Fibroblast of pulmonary artery (primary cell): ENCODE measurements at places on chromosomes 7 and 10.

DNA sequence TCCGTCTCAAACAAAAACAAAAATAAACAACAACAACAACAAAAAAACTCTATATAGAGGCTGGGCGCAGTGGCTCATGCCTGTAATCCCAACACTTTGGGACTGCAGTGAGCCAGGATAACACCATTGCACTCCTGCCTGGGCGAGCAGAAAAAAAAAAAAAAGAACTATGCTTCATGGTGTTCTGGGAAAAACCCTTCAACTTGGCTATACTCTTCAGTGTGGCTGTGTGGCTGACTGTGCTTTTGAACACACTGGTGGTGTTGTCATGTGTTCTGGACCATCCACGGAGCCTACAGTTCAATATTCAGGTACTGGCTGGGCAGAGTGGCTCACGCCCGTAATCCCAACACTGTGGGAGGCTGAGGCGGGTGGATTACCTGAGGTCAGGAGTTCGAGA lies 26.5 kb downstream of the SNX8 start:
- DNase-seq, result no peak

- no peak for DNase-seq
Observed at GRCh38 chr10:79420974-79421688, 24.3 kb downstream of the ZCCHC24 start.

DNA sequence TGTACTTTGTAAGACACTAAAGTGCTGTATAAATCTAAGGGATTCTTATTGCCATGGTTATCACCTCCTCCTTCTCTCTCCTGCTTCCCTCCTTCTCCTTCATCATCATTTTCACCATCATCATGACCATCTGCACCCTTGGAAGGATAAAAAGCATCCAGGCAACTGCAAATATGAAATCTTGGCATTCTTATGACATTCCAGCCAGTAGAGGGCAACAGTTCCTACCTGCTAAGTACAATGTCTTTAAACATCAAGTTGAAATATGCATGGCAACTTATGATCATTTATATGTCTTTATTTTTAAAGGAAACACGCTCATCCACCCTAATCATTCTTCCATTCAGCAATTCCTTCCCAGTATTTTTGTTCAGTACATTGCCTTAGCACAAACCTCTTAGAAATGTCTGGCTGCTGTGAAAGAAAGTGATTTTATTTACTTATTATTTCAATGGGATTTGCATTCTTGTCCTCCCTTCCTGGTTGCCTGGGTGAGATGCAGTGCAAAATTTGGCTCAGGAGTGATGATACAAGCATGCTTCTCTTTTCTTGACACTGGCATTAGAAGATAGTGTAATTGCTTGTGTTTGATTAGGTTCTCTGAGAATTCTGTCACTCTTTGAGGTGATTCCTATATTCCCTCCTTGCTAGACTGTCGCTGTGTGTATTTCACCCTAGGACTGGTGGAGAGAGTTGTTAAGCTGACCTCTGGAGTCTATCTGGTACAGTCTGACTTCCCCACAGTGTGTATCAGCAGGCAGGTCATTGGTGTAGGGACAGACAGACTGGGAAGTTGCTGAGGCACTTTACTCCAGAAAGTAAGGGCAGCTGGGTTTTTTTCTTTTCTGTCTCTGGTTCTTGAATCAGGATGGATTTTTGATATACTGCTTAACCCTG lies 188.5 kb upstream of the BMPER start:
- DNase-seq, result peak; percentile 86

DNA sequence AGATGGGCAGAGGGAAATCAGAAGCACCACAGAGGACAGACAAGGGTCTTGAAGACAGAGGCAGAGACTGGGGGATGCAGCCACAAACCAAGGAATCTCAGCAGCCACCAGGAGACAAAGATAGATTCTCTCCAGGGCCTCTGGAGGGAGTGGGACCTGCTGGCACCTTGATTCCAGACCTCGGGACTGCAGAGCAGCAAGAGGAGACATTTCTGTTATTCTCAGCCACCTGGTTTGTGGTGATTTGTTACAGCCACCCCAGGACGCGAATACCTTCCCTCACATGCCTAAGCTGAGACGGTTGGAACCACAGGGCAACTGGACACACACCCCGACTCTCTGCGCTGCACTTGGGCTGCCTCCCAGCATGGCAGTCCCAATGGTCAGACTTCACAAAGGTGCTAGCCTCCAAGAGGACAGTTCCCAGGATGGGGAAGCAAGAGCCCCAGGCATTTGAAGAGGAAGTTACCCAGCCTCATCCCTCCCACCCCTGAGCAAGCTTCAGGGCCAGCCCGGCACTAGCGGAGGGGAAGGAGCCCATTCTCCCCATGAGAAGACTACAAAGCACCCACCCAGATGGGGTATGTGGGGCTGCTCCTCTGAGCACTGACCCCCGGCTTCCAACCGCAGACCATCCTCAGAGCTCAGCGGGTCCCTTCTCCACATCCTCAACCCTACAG lies 104.6 kb upstream of the INSIG1 start:
- no peak for DNase-seq

DNA sequence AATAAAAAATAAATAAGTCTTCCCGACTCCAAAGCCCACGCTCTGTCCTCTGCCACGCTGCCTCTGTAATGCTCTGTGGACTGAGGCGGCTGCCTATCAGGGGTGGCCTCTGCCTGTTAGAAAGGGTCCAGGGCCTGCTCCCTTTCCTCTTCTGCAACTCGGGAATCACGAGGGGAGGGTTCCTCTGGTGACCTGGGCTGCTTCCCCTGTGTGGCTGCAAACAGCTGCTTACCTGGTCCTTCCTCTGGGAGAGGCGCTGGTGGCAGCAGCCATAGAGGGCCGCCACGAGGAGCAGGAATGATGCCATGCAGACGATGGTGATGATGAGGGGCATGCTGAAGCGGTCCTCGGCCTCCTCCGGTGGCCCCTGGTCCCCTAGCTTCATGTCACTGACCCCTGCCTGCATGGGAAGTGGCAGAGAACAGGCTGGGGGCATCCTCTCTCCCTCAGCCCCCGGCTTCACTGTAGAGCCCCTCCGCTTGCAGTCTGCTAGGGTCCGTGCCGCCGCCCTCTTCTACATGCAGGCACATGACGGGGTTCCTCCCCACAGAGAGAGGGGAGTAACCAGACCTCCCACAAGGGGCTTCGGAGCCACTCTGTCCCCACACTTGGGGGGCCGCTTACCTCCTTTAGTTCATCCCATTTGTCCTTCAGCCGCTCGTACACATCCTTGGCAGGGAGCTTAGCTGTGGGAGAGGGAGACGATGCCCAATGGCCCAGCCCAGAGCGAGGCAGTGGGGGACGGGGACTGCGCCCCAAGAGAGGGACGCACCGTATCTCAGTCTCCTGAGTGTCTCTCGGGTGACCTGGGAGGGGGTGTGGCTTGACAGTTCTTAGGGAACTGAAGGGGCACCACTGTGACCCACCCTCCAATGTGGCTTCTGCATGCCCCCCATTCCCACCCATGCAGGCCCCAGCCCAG lies 50.5 kb downstream of the PODXL start:
- DNase-seq, result no peak

DNA sequence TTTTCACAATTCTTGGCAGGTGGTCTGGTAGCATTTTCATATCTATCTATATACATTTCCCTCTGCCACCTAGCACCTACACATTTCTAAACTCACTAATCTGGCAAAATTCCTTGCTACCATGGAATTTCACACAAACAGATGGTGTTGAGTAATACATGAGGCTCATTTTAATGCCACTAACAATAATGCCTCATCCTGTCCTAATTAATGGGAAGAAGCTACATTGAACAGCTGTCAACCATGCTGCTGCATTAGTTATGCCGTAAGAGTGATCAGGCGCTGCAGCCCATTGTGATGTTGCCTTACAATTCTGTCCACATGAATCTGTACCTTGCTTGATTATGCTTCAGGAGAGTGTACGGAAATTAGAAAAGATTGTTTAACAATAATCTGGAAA lies 23.2 kb downstream of the COL1A2 start:
- DNase-seq, result no peak

DNA sequence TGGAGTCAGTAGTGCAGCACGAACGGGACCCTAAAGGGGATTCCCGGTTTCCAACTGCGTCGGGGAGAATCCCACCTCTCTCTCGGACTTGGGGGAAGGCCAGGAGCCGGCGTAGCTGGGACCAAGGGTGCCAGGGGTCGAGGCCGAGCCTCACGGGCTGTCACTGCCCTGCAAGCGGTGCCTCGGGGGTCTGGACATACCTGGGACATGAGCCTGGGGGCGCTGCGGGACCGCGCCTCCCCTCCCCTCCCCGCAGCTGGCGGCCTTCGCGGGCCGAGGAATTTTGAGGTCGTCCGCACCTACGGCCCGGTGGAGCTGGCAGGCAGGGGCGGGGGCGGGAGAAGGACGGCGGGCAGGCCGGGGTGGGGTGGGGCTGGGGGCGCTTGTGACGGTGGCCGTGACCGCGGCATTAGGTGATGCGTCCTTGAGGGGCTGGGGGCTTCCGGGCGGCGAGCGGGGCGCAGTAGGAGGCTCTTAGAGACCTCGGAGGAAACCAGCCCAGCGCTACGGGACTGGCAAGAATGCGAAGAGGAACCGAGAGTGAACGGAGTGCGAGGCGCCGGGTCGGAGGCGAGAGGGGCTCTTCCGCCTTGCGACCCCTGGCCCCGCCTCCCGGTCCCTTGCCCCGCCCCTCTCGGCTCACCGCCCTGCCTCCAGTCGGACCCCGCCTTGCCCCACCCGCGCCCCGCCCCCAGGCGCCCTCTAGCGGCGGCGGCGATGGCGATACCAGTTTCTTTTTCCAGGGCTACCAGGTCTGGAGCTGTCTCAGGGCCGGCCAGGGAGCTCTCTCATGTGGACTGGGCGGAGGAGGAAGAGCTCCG lies 48.3 kb downstream of the NPVF start:
- DNase-seq, result peak; percentile 80

DNA sequence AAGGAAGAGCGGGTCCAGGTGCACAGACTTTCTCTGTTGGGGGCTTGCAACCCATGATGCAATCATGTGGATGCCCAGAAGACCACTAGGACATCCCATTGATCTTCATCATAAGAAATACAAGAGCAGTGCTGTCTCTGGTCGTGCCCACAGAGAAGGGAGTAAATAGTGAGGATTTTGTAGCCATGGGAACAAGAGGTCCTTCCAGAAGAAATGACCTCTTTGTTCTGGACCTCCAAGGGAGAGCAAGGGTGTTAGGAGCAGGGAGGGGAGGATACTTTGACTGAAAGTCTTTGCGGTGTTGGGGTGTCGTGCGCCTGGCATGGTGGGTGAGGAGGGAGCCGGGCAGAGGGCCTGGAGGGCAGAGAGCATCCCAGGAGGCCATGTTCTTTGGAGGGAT lies 55.0 kb upstream of the EN2 start:
- DNase-seq, result no peak

- DNase-seq, result no peak
Observed at GRCh38 chr10:102608487-102608886, 35.8 kb upstream of the TRIM8 start.

DNA sequence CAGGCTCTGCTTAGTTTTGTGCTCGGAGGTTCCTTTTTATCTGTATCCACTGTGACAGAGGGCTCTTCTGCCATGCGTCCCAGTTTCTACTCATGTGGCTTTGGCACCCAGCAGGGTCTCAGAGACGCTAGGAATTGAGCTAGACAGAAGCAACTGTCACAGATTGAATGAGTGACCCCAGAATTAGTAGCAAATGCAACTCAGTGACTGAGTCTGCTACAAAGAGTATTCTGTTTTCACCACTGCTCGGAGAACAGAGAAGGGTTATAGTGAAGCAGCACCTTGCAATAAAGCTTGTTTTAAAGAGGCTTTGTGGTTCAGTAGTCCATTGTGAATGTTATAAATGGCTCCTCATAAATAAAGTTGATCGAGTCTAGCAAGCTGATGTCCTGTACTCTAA lies 113.2 kb downstream of the DNAH11 start:
- no peak for DNase-seq

- no peak for DNase-seq
Observed at GRCh38 chr7:127034186-127034806, 218.4 kb downstream of the GRM8 start.

GRCh38 chr10:21401196-21401595 lies 124.3 kb downstream of the SKIDA1 start:
- no peak for DNase-seq

DNA sequence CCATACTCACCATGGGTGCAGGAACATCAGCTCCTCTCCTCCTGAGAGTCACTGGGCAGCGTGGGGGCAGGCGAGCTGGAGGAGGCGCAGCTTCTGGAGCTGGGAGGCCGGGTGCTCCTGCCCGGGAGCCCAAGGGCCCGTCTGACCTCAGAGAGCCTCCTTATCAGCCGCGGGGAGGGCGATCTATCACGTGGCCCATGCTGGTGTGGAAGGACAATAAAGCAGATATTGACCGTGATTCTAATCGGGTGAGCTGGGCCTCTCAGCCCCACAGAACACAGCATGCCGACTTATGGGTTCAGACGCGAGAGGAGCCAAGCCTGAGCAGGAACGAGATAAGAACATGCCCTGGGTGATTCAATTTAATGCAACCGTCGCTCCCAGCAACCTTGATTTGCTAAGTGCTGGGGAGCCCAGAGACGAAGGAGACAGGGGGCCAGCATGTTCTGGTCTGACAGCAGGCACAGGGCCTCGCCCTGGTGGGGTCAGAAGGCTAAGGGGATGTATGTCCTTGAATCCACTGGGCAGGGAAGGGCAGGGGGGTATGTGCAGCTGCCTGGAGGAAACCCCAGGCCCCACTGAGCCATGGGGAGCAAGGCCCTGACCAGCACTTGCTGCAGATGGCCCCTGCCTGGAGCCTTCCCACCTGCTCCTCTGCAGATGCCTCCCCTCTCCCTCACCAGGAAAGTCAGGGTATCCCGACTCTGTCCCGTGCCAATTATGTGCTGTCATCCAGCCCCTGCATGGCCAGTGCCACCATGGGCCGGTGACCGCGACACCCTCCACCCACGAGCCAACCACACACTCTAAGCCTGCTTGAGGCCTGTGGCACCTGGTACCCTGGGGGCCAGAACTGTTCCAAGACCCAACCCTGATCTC lies 95.3 kb upstream of the RET start:
- no peak for DNase-seq

DNA sequence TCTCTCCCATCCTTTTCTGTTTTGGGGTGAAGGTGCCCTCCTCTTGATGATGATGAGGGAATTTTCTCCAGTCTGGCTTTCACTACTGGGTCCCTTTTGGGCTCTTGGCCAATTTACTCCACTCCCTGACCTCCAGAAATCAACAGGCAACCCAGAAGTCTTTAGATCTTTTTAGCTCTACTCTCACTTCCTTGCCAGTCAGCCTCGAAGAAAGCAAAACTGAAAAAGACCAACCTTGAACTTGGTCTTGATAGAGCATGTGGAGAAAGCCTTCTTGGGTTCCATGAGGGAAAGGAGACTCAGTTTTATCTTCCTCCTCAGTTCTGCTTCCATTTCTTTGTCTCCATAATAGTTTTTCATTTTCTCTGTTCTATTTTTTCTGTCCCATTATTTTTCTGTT lies 91.4 kb upstream of the NPVF start:
- DNase-seq, result no peak

DNA sequence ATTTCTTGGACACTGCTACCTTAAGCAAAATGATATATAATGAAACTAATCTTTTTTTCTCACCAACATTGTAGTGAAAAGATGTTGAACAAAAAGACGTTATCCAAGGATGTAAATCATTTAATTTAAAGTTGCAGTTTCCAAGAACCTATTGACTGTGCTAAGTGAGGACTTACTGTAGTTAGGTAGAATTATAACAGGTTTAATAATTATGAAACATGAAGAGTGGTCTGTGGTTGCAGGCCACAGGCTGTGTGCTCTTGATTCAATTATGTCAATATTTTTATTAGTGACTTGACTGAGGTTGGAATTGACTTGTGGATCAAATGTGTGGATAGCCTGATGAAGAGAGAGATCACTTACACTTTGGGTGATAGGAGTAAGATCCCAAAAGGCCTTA lies 478.1 kb downstream of the AUTS2 start:
- no peak for DNase-seq
